G401 (cell line): ENCODE measurements at places on chromosomes 1 and 21. TPM values are rescaled to one million over a fixed set of nuclear protein-coding genes. Genes with fewer than 3 reads are reported as not detected.

GRCh38 chr1:25033030-25033827 lies 103.2 kb upstream of the RUNX3 start:
- DNase-seq: no peak

GRCh38 chr1:81437213-81437612 lies 363.5 kb upstream of the ADGRL2 start:
- no peak for DNase-seq

DNA sequence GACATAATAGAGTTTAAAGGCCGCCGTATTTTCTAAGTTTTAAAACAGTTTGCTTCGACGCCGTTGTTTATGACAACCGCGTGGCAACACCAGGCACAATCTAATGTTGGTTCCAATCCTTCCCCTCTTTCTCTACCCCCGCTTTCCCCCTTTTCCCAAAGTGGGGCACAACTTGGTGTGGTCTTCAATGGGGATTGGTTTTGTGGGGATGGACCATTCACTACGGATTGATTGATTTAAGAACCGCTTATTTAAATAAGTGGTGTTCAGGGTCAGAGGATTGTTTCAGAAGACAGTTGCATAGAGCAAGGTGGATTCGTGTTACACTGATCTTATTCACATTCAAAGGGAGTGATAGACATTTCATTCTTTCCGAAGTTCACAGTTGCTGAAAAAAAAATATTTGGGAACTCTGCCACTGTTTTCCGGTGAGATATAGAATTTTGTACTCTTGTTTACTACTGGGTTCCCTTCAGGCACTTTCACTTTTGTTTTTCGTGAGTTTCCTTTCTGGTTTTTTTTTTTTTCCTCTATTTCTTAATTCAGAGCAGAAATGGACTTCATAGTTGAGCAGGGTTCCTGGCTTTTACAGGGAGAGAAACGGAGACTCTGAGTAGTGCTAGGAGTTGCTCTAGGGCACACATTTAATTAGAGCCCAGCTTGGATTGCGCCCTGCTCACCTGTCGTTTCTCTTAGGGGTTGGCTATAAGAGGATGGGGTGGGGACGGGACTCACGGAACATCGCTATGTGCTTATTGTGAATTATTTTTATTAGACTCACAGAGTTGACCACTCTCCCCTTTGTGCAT lies 79.6 kb upstream of the AK4 start:
- peak; percentile 72 for DNase-seq

The CD53 gene
- not detected in 2 replicates for total RNA-seq

DNA sequence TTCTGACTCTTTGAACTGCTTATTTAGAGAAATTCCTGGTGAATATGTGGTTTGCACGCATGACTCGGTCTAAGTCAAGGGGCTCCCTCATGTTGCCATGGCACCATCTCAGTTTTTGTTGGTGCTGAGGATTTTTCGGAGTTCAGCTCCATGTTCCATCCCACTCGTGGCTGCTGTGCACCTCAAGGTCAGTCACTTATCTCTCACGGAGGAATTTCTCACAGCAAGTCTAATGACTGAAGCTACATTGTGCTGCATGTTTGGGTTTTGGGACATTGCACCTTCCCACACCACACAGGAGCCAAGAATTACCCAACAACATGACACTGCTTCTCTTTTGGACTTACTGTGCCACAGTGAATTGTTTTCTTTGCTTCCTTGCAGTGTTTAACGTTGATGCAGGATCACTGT lies 269.9 kb downstream of the NCAM2 start:
- DNase-seq: no peak

DNA sequence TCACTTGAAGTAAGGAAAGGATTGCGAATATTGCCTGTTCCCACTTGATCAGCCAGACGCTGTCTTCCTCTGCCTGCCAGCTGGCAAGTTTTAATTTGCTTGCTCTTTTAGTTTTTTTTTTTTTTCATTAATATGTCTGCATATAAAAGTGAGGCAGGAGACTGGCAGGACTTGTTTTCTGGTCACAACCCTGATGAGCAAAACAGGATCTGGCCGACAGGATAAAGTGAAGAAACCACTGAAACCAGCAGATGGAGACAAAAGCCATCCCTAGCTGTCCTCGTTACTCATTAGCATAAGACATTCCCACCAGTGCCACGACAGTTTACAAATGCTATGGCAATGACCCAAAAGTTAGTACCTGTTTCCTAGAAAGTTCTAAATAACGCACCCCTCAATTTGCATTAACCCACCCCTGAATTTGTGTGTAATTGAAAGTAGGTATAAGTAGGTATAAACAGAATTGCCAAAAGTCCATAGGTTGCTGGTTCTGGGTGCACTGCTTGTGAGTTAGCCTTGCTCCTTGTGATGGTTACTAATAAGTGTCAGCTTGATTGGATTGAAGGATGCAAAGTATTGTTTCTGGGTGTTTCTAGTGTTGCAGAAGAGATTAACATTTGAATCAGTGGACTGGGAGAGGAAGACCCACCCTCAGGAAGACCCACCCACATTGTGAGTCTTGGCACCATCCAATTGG lies 60.8 kb downstream of the ZNF684 start:
- peak; percentile 45 for DNase-seq

GRCh38 chr1:205127646-205128045 lies 5.9 kb upstream of the RBBP5 start:
- DNase-seq: no peak

DNA sequence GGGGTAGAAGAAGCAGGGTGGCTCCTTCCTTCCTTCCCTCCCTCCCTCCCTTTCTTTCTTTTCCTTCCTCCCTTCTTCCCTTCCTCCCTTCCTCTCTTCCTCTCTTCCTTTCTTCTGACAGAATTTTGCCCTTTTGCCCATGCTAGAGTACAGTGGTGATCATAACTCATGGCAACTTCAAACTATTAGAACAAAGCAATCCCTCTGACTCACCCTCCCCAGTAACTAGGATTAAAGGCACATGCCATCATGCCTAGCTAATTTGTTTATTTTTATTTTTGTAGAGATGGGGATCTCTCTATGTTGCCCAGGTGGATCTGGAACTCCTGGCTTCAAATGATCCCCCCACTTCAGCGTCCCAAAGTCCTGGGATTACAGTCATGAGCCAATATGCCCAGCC lies 10.0 kb upstream of the RPE65 start:
- no peak for DNase-seq

The KANK4 gene
- total RNA-seq: not detected in 2 replicates

- no peak for DNase-seq
These were observed 35.1 kb upstream of the ADORA3 start for GRCh38 chr1:111538343-111539025.

The LRRC38 gene
- total RNA-seq: not detected in 2 replicates

The RIMS3 gene
- total RNA-seq: 8.2 and 8.9 TPM in 2 replicates

The SLFNL1 gene
- 0.03 and 0.12 TPM in 2 replicates for total RNA-seq

DNA sequence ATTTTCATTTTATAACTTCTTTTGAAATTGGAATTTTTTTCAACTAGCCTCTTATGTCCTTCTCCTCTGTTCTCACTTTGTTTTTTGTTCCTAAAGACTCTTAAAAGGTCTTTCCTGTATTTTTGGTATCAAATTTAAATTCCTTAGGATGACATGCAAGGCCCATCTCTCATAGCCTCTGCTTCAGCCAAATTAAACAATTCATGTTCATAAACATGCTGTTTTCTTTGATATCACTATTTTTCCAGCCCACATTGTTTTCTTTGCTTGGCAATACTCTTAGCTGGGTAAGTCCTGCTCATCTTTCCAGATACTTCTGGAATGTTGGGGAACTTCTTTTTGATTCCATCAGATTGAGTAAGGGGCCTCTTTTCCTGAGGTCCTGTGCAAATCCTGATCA lies 55.8 kb upstream of the GPR88 start:
- DNase-seq: no peak

- no peak for DNase-seq
These were observed 3.7 kb upstream of the SIM2 start for GRCh38 chr21:36695283-36695634.
